Inflammatory macrophage treated with lipopolysaccharide for 4 hours (primary cell): ENCODE measurements at places on chromosomes 3 and 15.

GRCh38 chr15:99307735-99308134, 56.5 kb downstream of the LRRC28 start:
- no peak for DNase-seq

DNA sequence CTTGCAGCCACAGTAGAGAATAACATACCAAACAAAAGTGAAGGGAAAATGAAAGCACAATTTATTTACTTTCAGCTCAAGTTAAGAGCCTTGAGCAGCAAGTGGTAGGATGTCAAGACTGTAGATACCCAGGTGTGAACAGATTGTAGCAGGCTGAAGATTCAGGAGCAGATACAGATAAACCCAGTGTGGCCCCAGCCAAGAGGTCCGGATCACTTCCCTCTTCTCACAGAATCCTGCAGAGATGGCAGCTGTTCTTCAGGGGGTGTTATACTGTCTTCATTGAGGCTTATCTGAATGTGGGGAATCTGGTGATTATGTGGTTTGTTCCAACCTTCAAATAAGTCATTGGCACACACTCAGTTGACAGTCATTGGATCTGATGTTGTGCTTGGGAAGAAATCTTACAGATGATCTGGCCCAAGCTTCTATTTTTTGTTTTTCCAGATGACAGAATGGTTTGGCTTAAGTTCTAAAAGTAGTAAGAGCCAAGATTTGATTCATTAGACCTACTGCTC, 2.2 kb downstream of the STARD9 start:
- DNase-seq = no peak

- no peak for DNase-seq
Measured at GRCh38 chr15:70243686-70244540, 146.2 kb upstream of the TLE3 start.

- no peak for DNase-seq
Measured at GRCh38 chr15:68706931-68707330, 113.8 kb downstream of the ANP32A start.

- no peak for DNase-seq
Measured at GRCh38 chr3:45992821-45993221, 2.8 kb downstream of the FYCO1 start.

GRCh38 chr15:80240276-80240675, 11.7 kb downstream of the CTXND1 start:
- DNase-seq = no peak

GRCh38 chr3:63523100-63523499, 129.4 kb upstream of the SNTN start:
- DNase-seq = no peak

GRCh38 chr15:99967841-99968371, 234.7 kb upstream of the LYSMD4 start:
- no peak for DNase-seq

GRCh38 chr3:154799800-154800199, 280.3 kb upstream of the MME start:
- DNase-seq = peak; percentile 90

DNA sequence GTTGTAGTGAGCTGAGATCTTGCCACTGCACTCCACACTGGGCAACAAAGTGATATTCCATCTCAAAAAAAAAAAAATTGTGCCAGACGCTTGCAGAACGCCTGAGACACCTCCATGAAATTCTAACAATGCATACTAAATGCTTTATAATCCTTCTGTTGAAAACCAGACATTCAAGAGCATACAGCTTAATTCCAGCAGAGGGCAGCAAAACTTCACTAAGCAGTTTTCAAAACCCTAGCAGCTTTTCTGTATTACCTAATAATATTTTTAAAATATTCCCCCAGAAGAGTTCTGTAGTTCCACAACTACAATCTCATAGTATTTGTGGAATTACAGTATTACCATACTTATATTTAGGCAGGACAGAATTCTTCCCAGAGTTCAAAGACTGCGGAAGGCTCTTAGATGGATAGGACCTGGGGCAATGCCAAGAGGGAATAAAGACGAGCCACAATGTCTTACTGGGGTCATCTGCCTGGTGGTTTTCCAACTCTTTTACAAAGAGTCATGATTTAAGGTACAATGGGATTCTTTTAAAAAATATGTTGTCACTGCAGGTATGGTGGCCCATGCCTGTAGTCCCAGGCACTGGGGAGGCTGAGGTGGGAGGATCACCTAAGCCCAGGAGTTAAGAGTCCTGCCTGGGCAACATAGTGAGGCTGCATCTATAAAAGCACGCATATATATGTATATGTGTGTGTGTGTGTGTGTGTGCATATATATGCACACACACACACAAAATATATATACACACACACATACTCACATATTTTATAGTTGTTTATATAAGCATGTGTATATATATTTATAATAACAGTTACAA, 19.6 kb upstream of the TASOR start:
- peak; percentile 75 for DNase-seq

DNA sequence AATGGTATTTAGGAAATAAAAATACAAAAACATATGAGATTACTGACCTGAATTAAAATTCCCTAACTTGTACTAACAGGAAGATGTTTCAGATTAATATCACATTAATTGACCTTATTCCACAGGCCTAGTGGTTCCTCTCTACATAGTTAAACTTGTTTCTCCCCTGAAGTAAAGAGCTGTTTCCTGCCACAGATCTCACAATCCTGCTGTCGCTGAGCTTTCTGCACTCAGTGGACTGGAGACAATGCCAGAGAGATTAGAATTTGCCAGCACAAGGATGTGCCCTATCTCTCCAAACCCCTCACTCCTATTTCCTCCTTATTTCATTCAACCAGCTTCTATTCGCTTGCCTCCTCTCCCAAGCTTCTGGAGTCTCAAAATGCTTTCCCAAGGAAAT, 130.6 kb downstream of the CTNNB1 start:
- no peak for DNase-seq

DNA sequence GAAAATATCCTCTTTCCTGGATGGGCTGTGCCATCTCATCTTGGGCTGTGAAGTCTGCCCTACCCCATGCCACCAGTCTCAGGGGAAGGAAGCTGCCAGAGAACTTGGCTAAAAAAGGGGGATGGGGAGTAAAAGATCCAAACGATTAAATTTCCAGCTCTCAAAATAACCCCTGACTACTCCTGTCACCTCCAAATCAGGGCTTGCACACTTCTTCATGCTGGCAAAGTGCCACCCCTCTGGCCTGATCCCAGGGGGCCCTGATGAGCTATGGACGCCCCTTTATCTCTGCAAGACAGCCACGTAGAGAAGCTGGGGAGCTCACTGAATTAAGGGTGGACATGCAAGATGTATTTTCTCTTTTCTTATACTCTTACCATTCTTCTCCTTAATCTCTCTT, 1.2 kb upstream of the MLF1 start:
- no peak for DNase-seq

- peak; percentile 53 for DNase-seq
Measured at GRCh38 chr15:74793135-74794028, 11.5 kb downstream of the CSK start.

DNA sequence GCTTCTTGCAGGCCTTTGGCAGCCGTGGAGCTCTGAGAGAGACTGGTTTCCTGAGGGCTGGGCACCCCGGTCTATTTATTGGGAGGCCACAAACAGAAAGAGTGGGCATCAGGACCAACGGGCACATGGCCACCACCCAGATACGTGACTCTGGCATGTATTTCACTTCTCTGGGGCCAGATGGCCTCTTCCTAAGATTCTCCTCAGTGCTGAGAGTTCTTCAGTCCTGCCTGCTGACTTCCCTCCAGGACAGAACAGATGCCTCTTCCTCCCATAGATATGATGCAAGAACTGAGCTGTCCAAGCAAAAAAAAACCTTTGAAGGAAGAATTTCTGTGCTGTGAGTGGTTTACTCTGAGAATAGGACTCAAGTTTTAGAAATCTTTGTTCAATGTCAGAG, 107.7 kb downstream of the IGF2BP2 start:
- peak; percentile 43 for DNase-seq

- DNase-seq = no peak
Measured at GRCh38 chr3:38000242-38000916, 9.8 kb downstream of the VILL start.

DNA sequence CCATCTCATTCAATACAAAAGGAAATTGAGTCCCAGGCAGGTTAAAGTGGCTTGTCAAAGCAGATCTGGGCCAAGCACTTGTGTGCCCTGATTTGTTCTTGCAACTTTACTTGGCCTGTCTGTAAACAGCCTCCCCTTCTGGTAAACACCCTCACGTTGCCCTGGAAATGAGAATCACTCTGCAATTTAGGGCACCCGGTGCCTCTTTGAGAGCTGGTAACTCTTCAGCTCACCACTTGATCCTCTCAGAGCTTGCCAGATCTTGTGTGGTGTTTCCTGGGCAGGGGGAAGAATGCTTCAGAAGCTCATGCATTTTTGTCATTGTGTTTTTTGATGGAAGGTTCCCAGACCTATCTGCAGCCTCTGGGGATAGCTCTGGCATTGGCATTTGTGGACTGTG, 11.3 kb downstream of the MED12L start:
- DNase-seq = no peak

- DNase-seq = no peak
Measured at GRCh38 chr3:193270451-193270850, 29.4 kb downstream of the PLAAT1 start.

- DNase-seq = no peak
Measured at GRCh38 chr3:33840179-33840578, 41.7 kb downstream of the PDCD6IP start.

- no peak for DNase-seq
Measured at GRCh38 chr3:15822281-15822680, 24.5 kb upstream of the ANKRD28 start.

DNA sequence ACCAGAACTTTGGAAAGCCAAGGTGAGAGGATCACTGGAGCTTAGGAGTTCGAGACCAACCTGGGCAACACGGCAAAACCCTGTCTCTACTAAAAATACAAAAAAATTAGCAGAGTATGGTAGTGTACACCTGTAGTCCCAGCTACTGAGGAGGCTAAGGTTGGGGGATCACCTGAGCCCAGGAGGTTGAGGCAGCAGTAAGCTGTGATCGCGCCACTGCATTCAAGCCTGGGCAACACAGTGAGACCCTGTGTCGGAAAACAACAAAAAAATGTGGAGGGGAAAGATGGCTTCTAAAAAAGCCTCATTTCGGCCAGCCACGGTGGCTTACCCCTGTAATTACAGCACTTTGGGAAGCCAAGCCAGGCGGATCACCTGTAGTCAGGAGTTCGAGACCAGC, 54.5 kb downstream of the SETD2 start:
- DNase-seq = no peak

GRCh38 chr15:32125595-32125994, 95.3 kb downstream of the CHRNA7 start:
- no peak for DNase-seq

GRCh38 chr15:54840621-54841398, 355.9 kb downstream of the RSL24D1 start:
- no peak for DNase-seq

DNA sequence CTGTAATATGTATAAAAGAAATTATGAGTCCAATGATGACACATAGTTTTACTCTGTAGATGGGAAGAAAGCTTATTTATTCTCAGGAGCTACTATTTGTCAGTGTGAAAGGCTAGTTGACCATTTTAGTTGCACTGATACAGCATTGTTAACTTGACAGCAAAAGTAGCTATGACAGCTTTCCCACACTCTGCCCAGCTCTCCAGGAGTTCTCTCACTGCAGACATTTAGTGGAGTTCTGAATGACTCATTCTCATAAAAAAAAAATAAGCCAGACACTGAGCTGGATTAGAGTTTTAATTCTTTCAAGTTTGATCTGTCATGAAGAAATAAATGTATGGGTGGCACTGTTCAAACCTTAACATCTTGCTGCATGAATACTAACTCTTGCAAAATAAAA, 77.2 kb upstream of the CFAP20DC start:
- DNase-seq = no peak

DNA sequence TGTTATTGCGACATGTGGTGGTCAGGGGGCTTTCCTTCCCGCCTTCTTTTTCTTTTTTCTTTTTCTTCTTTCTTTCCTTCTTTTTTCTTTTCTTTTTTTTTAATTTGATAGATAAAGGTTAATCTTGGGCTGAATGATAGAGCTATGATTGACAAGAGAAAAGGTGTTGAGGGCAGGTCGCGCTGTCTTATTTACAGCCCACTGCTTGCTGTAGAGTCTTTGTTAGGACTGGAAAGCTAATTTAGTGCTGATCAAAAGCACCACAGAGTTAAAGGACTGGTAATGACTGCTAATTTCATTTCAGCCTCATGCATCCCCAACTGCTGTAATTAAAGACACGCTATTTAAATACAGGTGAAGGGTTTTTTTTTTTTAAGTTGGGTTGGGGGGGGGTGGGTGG, 10.6 kb upstream of the SOX2 start:
- DNase-seq = no peak

DNA sequence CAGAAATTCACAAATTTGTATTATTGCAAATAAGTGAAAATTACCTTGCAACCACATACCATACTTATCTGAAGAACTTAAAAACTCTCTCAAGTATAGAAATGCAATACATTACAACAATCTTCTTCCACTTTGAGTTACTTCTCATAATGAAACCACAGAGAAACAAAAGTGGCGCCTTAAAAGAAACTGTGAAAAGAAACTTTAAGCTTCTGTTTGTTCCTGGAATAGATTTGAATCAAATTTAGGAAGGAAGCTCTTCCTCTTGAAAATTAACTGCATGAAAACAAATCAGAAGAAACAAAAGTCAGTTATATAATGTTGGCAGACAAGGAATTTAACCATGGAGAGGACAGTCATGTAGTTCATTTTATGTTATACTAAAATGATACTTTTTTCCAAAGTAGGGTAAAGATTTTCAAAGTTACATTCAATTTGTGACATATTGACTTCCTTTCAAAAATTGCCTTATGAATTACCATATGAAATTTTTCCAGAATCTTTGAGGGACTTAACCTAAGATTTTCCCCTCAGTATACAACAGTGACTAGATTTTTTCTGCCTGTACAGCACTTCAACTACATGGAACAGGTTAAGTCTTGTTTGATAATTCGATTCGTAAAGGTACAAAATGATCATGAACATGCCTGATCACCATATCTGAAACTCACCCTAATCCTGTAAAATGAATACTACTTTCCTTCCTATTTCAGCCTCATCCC, 57.6 kb upstream of the TNFSF10 start:
- peak; percentile 88 for DNase-seq

GRCh38 chr15:59327942-59328341, 44.7 kb downstream of the MYO1E start:
- DNase-seq = peak; percentile 38

- DNase-seq = no peak
Measured at GRCh38 chr3:48092270-48092669, 76.1 kb upstream of the MAP4 start.

DNA sequence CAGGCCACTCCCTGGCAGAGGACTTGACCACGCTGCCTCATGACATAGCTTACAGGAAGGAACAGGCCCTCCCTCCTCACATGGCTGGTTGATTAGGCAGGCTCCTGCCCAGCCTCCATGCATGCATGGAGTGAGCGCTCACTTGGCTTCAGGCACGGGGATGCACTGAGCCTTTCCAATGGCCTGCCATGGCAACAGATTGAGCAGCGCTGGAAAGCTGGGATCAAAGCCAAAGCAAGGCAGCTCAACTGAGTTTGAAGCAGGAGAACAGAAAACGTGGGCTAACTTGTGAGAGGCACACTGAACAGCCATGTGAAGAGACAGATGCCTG, 5.9 kb upstream of the GRAMD2A start:
- DNase-seq = no peak
